ENCODE measurements at places on chromosomes 11 and 22.
A peak's percentile ranks its signal among the peaks of the same experiment; 100 is the strongest.

- DNase-seq = peak; percentile 26
Measured at GRCh38 chr22:23431337-23432072, 148.6 kb downstream of the IGLL1 start.

- DNase-seq = no peak
Measured at GRCh38 chr11:130141561-130142341, 17.8 kb upstream of the ST14 start.

DNA sequence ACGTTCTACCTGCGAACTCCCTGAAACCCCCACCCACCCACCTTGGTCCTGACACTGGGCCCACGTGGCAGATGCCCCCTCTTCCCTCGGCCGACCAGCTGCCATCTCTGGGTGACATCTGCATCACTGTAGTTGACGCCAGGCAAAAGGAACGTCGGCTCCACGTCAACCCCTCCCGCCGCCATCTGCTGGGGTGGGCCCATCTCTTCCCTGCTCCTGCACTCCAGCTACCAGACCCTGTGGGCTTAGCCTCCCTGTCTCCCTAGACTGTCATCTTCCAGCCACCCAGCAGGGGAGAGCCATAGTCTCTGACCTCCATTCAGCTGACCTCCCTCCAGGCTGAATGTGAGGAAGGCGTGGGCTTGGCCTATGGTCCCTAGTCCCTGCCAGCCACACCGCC is 21.4 kb downstream of the CHID1 start:
- no peak for DNase-seq

GRCh38 chr11:8693010-8693551 is 10.5 kb downstream of the RPL27A start:
- no peak for DNase-seq

DNA sequence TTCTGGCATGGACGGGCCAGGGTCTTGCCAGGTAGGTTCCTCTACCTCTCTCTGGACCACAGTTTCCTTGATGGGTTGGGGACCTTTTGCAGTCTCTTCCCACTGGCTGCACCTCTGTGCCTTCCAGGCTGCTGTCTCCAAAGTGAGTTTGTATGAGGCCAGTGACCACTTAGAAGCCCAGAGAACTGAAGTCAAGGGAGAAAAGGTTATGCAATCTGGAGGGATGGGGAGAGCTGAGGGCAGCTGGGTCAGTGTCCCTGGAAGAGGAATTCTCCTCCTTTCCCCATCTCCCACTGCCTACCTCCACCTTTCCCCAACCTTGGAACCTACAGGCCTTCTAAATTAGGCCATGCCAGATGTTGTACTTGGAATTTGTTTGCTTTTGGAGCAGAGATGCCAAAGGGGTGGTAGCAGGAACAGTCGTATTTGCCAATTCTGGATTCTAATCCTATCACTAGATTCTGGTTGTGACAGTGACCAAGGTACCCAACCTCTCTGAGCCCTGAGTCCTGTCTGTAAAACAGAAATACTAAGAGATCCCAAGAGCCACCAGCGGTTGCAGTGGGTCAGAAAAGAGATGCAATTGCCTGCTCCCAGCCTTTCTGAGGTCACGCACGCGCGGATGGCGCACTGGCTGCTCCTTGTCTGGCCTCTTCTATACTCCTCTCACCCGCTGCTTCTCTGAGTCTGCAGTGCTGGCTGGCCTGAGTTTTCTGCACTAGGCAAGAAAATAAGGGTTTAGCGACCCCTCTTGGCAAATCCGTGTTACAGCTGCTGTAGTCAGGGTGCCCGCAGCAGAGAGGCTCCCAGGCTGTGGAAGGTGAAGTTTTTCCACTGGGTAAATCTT is 10.7 kb upstream of the ACCSL start:
- peak; percentile 73 for DNase-seq

- no peak for DNase-seq
Measured at GRCh38 chr11:1082728-1083620, 8.3 kb downstream of the MUC2 start.

GRCh38 chr11:27107548-27107947 is 66.9 kb downstream of the BBOX1 start:
- no peak for DNase-seq

DNA sequence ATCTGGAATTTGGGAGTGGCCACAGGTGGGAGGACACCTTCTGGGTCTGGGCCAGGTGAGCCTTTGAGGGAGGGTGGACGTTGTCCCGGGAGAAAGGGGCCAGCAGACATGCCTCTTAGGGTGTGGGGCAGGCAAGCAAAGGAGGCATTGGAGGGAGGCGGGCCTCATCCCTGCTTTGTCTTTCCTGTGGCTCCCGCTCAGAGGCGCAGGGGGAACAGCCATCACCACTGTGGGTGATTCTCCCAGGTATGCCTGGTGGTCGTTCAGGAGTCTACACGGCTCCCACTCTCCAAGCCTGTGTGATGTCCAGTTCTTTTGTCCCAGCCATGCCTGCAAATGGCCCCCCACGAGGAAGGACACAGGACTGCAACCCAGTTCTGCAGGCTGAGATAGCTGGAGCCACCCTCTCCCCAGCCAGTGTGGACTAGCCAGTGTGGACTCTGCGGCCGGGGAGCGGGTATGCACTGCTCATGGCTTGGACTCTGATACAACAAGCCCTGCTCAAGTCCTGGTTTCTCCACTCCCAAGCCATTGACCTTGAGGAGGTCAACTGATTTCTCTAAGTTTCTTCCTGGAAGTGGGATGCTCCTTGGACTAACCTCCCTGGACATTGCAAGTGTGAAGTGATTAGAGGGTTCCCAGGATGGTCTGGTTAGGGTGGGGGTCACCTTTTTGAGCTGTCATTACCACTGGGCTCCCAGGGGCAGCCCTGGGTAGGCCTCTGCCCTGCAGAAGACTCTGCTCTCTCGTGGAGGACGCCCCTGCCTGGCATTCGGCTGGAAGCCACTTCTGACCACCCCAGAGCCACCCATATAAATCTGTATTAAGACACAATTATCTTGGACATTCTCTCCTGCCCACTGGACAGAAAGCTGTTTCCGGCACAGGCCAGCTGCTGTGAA is 1151.2 kb downstream of the BRD1 start:
- no peak for DNase-seq

DNA sequence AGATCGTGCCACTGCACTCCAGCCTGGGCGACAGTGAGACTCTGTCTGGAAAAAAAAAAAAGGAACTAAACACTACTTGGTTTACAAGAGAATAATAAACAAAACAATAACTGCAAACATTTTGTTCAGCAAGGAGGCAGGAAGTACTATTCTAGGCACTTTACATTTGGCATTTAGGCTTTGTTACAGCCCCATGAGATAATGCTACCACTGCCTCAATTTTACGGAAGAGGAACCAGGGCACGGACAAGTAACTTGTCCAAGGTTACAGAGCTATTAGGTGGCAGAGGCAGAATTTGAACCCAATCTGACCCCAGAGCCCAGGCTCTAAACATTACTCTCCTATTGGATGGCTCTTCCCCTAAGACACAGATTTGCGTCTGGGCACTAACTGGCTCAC is 108.7 kb upstream of the AKIP1 start:
- DNase-seq = no peak

- DNase-seq = no peak
Measured at GRCh38 chr11:77084581-77085191, 17.9 kb downstream of the CAPN5 start.

DNA sequence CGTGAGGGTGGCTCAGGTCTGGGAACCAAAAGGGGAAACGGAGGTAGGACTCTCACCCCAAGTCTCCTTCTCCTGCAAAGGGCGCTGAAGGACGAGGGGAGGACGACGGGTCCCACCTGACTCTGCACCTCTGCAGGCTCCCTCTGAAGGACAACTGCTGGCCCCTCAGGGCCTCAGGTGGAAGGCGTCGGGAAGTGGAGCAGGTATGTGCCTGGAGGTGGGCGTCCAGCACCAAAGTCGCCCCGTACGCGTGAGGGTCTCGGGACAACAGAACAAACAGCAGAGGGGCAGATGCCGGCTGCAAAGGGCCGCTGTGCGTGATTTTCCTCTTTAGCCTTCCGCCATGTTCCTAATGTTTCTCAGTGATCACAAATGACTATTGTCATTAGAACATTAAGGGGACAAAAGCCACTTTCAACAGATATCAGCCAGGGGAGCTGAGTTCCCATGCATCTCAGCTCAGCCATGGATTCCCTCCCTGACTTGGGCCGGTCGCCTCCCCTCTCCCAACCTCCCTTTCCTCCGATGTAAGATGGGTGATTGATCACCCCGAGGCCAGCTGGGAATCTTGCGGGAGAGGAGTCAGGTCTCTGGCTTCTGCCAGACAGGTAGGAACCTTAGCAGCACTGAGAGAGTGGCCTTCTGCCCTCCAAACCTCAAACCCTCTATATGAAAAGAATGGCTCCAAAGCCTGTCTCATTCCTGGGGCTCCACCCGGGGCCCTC is 836 bp downstream of the SLC16A8 start:
- no peak for DNase-seq

DNA sequence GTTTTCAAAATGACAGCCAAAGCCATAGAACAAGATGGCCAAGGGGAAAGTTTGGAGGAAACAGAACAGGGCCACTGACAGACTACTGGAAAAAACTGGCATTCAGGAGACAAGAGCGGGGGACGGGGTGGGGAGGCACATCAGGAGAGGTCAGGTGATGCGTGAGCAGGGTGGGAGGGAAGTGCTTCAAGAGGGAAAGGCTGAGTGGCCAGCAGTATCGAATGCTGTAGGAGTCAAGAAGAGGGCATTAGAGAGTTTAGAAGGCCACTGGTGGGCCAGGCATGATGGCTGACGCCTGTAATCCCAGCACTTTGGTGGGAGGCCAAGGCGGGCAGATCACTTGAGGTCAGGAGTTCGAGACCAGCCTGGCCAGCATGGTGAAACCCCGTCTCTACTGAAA is 8.2 kb downstream of the GTPBP1 start:
- DNase-seq = no peak

DNA sequence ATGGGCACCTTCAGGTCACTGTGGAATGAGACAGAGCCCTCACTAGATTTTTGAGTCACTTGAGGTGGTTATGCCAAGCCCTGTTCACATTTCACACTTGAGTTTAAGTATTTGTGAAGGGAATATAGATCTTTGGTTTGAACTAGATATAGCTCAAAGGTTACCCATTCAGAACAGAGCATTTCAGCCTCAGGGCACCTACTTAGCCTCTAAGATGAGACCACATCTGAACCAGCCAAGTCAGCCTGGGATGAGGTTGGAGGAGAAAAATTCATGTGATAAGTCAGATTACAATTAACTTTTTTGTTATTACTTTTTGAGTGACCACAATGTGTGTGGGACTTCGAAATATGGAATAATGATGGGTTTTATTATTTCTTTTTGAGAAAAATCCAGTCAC is 127.8 kb downstream of the TEAD1 start:
- DNase-seq = no peak

DNA sequence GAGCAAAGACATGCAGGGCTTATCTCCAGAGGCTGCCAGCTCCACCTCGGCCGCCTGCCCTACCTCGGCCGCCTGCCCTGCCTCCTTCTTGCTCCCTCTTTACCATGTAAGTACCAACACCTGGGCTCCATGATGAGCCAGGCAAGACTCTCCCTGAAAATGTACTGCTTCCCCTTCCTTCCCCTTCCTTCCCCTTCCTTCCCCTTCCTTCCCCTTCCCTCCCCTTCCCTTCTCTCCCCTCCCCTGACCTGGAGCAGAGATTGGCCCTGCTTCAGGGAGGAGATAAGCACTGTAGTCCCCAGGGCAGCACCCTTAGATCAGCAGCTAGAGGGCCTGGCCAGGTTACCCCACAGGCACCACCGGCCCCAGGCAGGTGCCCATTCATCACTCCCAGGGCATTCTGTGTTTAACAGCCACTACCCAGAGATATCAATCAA is 25.4 kb upstream of the ADORA2A start:
- DNase-seq = no peak

GRCh38 chr11:83520849-83521248 is 234.7 kb upstream of the CCDC90B start:
- no peak for DNase-seq

- DNase-seq = no peak
Measured at GRCh38 chr22:49136816-49137180, 690.9 kb downstream of the BRD1 start.

GRCh38 chr11:2511421-2512369 is 66.9 kb downstream of the KCNQ1 start:
- no peak for DNase-seq

- peak; percentile 33 for DNase-seq
Measured at GRCh38 chr22:38733329-38733723, 22.5 kb downstream of the SUN2 start.

DNA sequence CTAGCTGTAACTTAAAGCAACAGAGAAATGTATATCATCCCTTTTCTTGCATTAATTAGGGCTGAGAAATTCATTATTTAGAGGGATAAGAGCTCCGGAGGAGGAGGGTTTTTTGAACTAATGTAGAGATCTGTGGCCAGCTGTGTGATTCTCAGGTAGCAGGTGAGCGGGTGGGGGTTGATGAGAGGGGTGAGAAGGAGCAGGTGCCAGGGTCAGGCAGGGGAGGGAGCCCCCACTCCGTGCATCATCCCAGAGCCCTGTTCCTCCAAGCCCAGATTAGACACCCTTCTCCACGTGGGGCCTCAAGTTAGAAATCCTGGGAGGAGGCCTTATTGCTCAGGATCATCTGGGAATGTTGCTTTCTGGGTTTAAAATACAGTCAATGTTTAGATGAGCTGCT is 24.9 kb downstream of the ZBTB16 start:
- no peak for DNase-seq

- no peak for DNase-seq
Measured at GRCh38 chr11:32411942-32412615, 23.3 kb downstream of the WT1 start.

GRCh38 chr11:102109896-102110760 is at the start of gene YAP1:
Gene YAP1 (plus strand): TSS chr11:102110447. CDS start chr11:102110849, 402 bp downstream.
- DNase-seq = peak; percentile 81

DNA sequence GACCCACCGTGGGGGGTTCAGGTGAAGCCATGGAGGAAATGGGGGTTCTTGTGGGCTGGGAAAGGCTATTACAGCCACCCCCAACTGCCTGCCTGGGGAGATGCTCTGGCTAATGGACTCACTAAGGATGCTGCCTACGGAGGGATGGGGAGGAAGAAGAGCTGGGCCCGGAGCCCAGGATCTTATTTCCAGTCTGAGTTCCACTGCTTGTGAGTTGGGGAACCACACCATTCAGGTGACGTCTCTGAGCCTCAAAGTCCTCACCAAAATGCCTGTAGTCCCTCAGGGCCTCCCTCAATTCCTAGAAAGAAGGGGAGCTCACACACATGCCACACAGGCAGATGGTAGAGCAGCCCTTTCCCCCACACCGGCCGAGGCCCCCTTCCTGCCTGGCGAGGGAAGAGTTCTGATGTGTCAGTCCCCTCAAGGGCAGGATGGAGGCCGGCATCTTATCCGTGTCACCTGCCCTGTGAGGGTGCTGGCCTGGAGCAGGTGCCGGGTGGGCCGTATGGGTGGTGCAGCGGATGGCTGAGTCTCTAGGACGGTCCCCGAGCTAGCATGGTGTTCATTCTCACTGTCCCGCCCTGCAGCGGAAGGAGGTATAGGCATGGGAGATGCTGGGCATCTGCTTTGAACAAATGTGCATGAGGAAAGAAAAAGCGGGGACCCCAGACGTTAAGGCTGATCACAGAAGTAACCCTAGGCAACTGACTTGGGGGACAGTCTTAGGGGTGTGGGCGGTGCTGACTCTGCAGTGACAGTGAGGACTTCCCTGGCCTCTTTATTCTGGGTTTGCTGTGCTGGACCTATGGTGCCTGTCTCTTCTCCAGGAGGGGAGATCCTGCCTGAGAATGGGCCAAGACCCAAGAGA is 15.7 kb downstream of the MRGPRF start:
- DNase-seq = no peak

Measured in RPMI8226 (cell line).